ENCODE measurements at places on chromosomes 3 and 15.
A peak's percentile ranks its signal among the peaks of the same experiment; 100 is the strongest.

DNA sequence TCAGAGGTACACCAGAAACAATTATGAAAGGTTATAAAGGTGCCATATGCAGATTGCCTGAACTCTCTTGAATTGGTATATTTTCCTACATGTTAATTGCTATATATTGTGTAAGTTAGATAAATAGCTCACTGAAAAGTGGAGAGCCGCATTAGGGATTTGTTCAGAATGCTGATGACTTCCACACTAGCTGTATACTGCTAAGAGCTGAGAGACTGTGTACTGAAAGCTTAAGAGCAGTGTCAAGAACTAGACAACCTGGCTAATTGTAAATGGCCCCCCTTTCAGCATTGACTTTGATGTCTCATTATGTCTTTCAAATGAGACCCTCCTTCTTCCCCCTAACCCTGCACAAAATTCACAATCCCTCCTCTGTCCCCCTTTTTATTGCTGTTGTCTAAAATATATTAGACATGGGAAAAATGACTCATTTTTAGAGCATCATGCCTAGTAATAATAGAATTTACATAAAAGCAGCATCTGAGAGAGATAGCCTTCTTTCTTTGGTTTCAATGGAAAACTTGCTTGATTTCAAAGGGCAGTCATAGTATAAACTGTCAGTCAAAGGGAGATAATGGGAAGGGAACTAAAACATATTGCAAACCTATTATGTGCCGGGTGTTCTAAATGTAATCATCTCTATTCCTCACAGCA lies 34.7 kb upstream of the GREM1 start:
- no peak for DNase-seq

DNA sequence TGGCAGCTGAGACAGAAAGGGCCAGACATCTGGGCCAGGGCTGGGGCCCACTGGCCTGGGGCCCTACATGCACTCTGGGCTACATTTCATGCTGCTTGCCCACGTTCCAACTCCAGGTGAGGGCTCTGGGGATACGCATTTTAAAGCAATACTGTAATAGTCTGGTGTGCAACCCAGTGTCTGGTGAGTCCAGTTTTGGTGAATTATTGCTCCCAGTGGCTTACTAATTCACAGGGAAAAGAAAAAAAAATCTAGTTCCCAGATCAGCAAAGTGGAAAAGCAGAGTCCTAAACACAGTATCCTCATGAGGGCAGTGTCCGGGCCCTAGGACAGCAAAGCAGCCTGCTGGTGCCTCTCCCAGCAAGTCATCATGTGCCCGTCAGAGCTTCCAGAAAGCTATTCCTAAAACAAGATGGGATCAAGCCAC lies 82.4 kb downstream of the CCNL1 start:
- no peak for DNase-seq

DNA sequence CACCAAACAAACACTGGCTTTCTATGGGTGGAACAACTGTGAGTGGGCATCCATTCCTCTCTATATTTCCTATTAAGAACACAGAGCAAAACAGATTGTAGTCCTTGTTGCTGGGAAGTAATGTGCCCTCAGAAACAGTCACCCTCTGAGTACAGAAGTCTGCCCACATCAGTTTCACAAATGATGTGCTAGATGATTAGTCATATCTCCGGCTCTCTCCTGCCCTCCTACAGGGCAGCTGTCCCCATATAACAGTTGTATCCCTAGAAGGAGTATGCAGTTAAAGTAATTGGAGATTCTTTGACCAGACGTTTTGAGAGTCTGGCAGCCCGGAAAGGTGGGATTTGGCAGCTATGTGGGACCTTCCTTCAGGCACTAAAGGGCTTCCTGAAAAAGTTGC lies 159.9 kb downstream of the APBA2 start:
- DNase-seq, result no peak

DNA sequence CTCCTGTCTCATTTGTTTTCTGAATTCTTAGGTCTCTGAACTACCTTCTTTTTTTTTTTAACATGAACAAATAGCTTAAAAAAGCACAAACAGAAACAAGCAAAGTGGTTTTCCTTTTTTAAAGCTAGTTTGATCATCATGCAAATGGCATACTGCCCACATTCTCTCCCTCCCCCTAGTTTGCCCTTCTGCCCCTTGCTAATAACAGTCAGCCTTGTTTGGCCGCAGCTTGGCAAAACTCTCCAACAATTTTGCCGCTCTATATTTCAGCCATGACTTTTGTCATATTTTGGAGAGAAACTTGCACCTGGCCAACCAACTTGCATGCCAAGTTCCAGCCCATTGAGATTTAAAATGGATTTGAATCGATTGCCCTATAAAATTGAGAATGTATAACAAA lies 666.0 kb upstream of the NR2F2 start:
- DNase-seq, result no peak

- no peak for DNase-seq
Observed at GRCh38 chr3:89358281-89358680, 250.9 kb downstream of the EPHA3 start.

GRCh38 chr3:104291437-104291851 lies 1075.3 kb upstream of the ALCAM start:
- DNase-seq, result peak; percentile 3

GRCh38 chr3:17798000-17798399 lies 55.6 kb upstream of the TBC1D5 start:
- no peak for DNase-seq

GRCh38 chr3:196097373-196098154 lies 15.7 kb upstream of the TFRC start:
- no peak for DNase-seq

DNA sequence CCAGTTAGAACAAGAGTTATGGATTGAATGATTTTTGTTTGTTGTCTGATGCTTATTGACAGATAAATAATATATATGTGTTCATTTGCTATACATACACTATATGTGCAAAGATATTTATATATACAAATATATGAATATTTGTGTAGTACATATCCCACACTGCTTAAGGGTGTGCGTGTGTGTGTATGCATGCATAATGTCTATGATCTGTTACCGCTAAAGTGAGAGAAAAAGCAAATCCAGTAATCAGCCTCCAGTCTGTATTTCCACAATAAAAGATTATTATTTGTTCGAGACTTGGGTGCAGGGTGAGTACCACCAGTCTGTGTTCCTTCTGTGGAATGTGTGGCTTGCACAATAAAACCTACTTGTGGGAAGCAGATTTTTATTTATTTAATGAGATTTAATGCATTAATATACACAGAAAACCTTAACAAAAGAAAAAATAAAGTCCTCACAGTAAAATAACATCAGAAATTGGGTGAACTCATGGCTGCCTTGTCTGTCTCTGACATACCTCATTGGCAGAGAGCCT lies 366.0 kb upstream of the TBL1XR1 start:
- DNase-seq, result no peak

- DNase-seq, result no peak
Observed at GRCh38 chr3:25587094-25587493, 77.6 kb downstream of the TOP2B start.

- no peak for DNase-seq
Observed at GRCh38 chr3:156627946-156628569, 46.3 kb upstream of the TIPARP start.

GRCh38 chr3:150538324-150539208 lies 7.7 kb downstream of the SERP1 start:
- DNase-seq, result no peak

- DNase-seq, result no peak
Observed at GRCh38 chr3:134323966-134324962, 50.0 kb downstream of the AMOTL2 start.

DNA sequence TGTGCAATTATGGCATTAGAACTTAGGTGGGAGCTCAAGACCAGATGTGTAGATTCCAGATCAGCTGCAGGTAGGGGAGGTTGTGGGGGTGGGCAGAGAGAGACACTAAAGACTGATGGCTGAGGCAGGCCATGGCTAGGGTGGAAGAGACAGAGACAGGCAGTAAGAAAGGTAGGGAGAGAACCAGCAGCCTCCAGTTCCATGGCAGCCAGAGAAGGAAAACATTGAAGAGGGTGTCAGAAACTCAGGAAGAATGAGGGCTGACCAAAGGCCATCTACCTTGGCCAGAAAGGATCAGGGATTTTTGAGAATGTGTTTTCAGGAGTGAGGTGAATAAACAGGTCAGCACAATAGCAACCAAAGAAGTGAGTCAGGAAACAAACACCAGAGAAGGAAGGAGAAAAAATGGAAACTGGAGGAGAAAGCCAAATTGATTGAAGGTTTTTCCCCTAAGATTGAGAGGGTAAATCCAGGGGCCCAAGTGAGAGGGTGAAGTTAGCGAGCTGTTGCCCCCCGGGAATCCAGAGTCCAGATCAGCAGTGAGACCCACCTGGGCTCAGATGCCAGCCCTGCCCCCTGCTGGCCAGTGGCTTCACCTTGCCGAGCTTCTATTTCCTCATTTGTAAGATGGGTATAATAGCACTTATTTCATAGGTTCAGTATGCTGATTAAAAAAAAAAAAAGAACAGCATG lies 41.0 kb downstream of the ABHD2 start:
- peak; percentile 70 for DNase-seq

DNA sequence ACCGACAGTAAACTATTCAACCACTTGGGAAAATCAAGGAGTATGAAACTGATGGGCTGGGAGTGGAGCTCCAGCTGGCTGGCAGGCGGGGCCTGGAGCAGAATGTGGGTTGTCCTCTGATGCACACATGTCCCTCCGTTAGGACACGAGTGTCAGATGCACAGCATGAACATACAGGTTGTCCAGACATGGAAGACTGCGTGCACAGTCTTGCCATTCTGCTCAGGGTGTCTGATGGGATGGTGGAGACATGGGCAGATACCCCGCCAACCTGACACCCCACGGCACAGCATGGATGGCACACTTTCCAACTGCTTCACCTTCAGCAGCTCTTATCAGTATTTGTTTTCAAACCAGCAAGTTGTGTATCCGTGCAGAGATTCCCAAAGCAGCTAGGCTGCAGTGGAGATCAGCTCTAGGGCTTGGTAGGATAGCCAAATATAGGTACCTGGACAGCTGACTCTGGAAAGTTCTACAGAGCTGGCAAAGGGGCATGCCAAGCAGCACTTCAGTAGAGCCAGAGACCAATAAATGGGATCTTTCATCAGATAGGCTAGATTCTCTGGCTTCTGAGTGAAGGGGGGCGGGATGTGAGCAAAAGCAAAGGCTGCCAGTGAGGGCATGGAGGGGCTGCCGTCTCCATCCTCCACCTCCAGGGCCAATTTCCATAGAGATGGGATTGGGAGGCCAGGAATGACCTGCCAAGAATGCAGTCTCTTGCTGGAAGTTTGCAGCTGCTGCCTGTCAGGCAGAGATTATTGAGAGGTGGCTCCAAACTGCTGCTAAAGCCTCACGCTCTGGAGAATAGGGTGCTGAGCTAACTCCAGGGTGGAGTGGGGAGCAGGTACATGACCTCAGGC lies 47.2 kb upstream of the KY start:
- no peak for DNase-seq

- DNase-seq, result no peak
Observed at GRCh38 chr15:60887139-60887538, 342.0 kb downstream of the RORA start.

DNA sequence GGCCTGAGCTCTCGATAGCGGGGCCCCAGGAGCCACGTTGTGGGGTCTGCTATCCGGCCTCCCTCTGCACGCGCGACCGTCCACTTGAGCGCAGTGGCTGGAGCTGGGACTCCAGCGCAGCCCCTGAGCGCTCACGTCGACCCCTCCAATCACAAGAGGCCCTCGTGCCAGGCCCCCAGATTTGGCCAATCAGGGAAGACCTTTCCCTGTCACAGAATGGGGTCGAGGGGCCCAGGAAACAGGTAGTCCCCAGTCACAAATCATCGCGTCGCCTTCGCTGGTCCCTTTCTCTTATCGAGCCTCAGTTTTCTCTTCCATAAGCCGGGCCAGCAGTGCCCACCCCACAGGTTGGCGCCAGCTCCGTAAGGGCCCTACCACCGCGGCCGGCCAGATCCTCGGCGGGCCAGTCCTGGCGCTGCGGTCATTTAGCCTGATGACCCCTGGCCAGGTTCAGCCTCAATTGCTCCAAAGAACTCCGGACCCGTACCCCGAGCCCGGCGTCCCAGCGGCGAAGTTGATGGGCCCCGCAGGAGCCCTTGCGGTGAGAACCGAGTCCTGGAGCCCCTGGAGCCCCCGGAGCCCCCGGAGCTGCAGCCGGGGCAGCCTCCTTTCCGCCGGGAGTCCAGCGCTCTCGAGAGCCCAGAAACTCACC lies 435 bp downstream of the ALDH1L1 start:
- DNase-seq, result peak; percentile 74

DNA sequence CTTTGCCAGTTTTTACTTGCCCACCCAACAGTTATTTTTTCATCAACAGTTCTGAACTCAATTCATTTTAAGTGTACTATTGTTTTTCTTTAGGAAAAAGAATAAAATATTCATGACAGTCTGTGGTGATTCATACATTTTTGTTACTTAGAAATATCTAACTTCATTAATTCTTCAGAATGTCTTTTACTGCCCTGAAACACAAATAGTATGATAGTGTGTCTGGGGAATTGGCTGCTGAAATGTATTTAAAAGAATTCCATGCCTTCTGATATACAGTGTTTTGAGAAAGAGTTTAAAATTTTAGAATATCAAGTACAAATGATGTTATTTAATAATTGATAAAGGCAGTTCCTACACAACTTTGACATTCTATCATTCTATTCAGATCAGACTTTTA lies 854.1 kb downstream of the NAALADL2 start:
- no peak for DNase-seq

Data from neural progenitor cell (in vitro differentiated cells).